ENCODE measurements at places on chromosomes 2 and 18. TPM values are rescaled to one million over a fixed set of nuclear protein-coding genes. Genes with fewer than 3 reads are reported as not detected.

- H3K4me1 ChIP-seq: no peaks in the 10 kb centered on the region
- H3K36me3 ChIP-seq: peaks cover 79% of the 10 kb centered on the region
- no peaks in the 10 kb centered on the region for H3K27me3 ChIP-seq
Measured at GRCh38 chr2:61214171-61214570, 52.2 kb downstream of the C2orf74 start.

- DNase-seq: no peak
- H3K4me1 ChIP-seq: no peaks in the 10 kb centered on the region
- H3K4me3 ChIP-seq: no peak overlapping the region
- no peaks in the 10 kb centered on the region for H3K27me3 ChIP-seq
- no peak overlapping the region for H3K27ac ChIP-seq
Measured at GRCh38 chr2:206457188-206457634, 13.9 kb downstream of the ADAM23 start.

DNA sequence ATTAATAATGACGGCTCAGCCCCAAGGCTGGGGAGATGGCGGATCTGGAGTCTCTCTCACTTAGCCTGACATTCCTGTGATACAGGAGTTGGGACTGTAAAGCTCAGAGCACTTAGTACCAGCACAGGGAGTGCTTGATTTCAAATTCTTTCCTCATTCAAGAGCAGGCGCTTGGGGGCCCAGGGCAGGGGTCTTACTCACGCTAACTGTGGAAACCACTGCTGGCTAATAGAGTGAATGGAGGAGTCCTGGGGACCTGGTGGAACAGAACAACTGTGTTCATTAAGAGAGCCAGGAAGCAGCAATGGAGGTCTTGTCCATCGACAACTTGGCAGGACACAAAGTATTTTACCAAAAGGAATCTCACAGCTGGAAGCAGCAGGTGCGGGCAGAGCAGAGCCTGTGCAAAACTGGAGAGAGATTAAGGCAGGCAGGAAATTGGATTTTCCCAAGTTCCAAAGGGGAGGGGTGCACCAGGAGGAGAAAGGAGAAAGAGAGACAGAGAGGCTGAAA, 358.9 kb downstream of the TNS1 start:
- peaks cover 3% of the 10 kb centered on the region for H3K4me1 ChIP-seq
- H3K4me3 ChIP-seq: no peak overlapping the region

DNA sequence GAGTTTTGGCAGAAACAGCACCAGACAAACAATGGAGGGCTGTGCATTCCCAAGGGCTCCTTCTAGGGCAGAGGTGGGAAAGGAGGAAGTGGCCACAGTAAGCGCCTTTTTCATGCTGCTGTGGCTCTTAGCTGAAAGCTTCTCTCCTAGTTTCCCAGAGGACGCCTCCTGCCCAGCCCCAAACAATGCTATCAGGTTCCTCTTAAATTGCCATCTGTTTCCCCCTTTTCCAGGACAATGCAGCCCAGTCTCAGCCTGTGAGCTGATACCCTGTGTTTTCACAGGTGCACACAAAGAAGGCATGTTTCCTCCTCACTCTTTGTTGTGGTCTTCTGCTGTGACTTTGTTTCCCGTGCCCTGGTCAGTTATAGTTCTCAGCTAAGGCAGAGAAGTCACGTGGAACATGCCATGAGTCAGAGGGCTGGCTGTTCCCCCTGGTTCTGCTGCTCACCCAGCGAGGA, 5.4 kb upstream of the FAM124B start:
- no peaks in the 10 kb centered on the region for H3K4me1 ChIP-seq
- H3K27me3 ChIP-seq: no peaks in the 10 kb centered on the region
- H3K4me3 ChIP-seq: no peak overlapping the region
- no peak overlapping the region for H3K27ac ChIP-seq
- DNase-seq: no peak

- H3K36me3 ChIP-seq: no peaks in the 10 kb centered on the region
- H3K4me1 ChIP-seq: no peaks in the 10 kb centered on the region
- H3K27ac ChIP-seq: no peak overlapping the region
- H3K4me3 ChIP-seq: no peak overlapping the region
- H3K27me3 ChIP-seq: no peaks in the 10 kb centered on the region
Measured at GRCh38 chr2:148507970-148508369, 136.6 kb upstream of the EPC2 start.

GRCh38 chr2:47312491-47312850, 90.5 kb upstream of the MSH2 start:
- H3K4me3 ChIP-seq: no peak overlapping the region
- H3K4me1 ChIP-seq: peaks cover 13% of the 10 kb centered on the region
- H3K27me3 ChIP-seq: peaks cover 46% of the 10 kb centered on the region
- H3K27ac ChIP-seq: no peak overlapping the region
- DNase-seq: no peak

DNA sequence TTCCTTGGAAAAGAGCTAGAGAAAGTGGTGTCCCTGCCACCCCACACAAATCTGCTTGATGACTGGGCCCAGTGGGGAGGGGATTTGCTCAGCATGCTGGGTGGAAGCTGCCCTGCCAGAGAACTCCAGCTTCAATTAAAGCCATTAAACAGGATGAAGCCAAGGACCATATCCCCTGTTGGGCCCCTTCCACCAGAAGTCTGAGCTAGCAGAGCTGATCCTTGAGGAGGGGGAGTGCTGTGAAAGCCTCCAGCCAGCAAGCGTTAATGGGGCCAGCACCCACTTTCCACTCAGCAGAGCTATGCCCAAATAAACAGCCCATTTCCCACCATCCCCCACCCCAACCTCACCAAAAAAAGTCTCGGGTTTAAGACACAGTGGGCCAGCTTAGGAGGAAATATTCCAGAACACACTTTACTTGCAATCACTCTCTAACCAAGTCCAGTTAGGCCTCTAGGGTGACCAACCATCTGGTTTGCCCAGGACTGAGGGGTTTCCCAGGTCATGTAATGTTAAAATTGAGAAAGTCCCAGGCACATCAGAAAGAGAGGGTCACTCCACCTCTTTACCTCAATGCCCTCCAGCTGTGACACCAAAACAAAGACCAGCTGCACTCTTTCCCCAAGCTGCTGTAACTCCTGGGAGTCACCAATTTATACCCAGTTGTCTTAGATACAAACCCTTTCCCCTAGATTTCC, 132.3 kb downstream of the FOXI3 start:
- peaks cover 17% of the 10 kb centered on the region for H3K4me1 ChIP-seq
- no peak for DNase-seq
- H3K4me3 ChIP-seq: no peak overlapping the region
- H3K36me3 ChIP-seq: no peaks in the 10 kb centered on the region
- H3K27ac ChIP-seq: no peak overlapping the region

- no peaks in the 10 kb centered on the region for H3K27me3 ChIP-seq
- DNase-seq: no peak
- H3K4me3 ChIP-seq: no peak overlapping the region
Measured at GRCh38 chr2:106011380-106011779, 182.7 kb downstream of the UXS1 start.

DNA sequence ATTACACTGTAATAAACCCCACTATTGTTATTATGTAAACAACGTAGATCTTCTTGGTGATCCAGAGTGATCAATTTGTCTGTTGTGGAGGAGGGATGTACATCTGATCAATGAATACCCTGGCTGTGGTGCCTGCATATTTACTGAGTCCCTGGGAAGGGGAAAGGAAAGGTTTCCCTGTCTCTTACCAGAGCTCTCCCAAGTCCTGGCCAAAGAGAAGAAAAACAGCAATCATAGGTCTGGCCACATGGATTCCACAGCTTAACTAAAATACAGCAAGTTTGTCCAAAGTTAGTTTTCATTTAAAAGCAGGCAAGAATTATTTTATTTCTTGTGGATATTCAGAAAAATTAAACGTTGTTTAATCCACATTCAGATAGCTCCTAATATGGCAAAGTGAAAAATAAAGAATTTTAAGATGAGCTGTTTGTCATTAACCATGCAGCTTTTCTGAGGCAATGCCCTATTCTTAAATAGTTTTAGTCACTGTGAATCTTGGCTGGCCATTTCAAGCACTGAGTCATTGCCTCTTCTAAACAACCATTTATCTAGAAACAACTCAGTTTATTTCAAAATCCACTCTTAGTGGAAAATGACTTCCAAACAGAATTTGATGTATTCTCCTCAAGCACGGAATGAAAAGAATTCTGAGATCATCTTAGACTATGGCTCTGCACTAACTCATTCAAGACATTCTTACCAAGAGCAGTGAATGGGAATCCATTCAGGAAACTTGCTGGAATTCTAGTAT, 1004.4 kb upstream of the CDH2 start:
- H3K27me3 ChIP-seq: no peaks in the 10 kb centered on the region
- H3K4me3 ChIP-seq: no peak overlapping the region
- H3K4me1 ChIP-seq: peaks cover 5% of the 10 kb centered on the region
- H3K36me3 ChIP-seq: no peaks in the 10 kb centered on the region

- no peak overlapping the region for H3K27ac ChIP-seq
- no peak for DNase-seq
- no peak overlapping the region for H3K4me3 ChIP-seq
- H3K27me3 ChIP-seq: no peaks in the 10 kb centered on the region
- no peaks in the 10 kb centered on the region for H3K36me3 ChIP-seq
Measured at GRCh38 chr2:14418115-14418514, 214.4 kb upstream of the LRATD1 start.

GRCh38 chr2:65215946-65216345, 11.7 kb upstream of the ACTR2 start:
- no peaks in the 10 kb centered on the region for H3K27me3 ChIP-seq
- H3K27ac ChIP-seq: no peak overlapping the region
- H3K36me3 ChIP-seq: no peaks in the 10 kb centered on the region
- H3K4me1 ChIP-seq: no peaks in the 10 kb centered on the region
- no peak overlapping the region for H3K4me3 ChIP-seq
- no peak for DNase-seq

DNA sequence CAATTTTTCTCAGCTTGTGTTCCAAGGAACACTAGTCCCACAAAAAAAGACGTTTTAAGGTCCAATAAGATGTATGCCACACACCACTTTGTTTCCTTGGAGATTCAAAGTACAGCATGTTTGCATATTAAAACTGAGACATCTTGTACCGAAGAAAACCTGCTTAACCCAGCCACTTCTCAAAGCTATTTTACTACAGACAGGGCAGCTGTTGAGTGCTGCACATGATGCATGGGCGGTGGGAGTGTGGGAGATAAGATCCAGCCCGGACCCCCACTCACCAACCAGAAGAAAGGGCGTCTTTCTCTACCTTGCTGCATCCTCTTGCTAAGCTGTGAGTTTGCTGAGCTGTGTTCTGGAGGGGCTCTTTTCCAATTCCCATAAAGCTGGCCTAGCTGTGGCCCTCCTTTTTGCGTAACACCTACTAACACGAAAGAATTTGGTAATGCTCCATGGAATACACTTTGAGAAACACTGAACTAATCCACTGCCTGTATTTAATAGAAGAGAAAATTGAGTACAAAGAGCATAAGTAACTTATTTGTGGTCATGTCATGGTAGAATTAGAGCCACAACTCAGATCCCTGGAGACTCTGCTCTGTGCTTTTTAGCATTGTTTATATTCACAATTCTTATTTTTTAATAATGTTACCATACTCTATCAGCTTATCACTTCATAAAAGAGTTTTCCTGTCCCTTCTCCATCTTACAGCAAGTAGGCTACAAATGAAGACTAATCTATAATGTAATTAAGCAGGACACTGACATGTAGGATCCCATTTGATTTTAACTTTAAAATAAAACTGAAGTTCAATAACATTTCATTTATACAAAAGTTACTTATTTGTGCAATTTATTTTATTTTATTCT, 90.0 kb downstream of the PLEKHM3 start:
- no peak overlapping the region for H3K4me3 ChIP-seq
- peaks cover 6% of the 10 kb centered on the region for H3K4me1 ChIP-seq
- no peak for DNase-seq
- no peaks in the 10 kb centered on the region for H3K27me3 ChIP-seq
- no peak overlapping the region for H3K27ac ChIP-seq

GRCh38 chr2:111042772-111043771, 77.6 kb upstream of the BCL2L11 start:
- H3K4me3 ChIP-seq: no peak overlapping the region
- H3K27me3 ChIP-seq: no peaks in the 10 kb centered on the region
- no peaks in the 10 kb centered on the region for H3K4me1 ChIP-seq

- H3K27me3 ChIP-seq: no peaks in the 10 kb centered on the region
- DNase-seq: no peak
- no peaks in the 10 kb centered on the region for H3K36me3 ChIP-seq
- H3K4me1 ChIP-seq: peaks cover 5% of the 10 kb centered on the region
- no peak overlapping the region for H3K27ac ChIP-seq
Measured at GRCh38 chr2:226970362-226970761, 134.5 kb downstream of the RHBDD1 start.

DNA sequence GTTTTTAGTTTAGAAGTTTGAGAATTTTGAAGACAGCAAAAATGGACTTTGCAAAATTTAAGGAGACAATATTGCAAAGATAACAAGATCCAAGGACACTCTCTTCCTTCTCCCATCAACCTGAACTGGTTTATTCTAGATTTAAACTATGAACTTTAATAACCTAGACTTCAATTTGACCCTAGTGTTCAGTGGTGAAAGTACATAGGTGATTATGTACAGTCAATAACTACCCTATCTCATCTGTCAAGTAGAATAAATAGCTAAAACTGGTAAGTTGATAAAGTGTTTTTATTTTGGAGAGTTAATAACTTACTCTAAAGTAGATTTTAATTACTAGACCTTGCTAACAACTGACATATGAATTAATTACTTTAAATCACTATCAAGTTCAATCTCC, 52.9 kb upstream of the NFE2L2 start:
- DNase-seq: no peak
- H3K27me3 ChIP-seq: no peaks in the 10 kb centered on the region
- no peak overlapping the region for H3K4me3 ChIP-seq
- no peaks in the 10 kb centered on the region for H3K36me3 ChIP-seq
- no peak overlapping the region for H3K27ac ChIP-seq
- no peaks in the 10 kb centered on the region for H3K4me1 ChIP-seq

DNA sequence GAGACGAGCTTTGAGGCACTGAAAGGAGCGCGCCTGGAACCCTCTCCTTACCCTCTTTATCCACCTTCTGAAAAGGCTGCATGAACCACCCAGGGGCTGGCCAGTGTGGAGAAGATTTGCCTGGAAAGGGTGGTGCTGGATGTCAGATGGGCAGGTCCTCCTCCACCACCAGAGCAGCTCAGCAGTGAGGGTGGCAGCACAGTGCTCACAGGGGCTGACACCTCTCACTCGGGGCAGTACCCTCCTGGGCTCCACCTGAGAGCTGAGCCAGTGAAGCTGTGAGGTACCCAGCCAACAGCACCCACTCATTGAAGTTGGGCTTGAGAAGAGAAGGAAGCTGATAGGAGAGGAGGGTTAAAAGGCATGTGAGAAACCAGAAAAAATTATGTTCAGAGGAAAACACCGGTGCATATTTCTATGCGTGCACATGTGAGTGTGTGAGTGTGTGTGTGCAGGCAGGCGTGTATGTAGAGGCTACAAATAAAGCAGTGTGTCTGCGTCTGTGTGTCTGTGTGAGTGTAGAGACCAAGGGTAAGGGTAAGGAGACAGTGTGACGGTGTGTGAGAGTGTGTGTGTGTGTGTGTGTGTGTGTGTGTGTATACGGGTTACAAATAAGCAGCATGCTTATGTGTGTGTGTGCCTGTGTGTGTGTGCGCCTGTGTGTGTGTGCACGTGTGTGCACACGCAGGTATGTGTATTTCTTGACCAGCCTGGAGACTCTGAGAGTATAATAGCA, 40.7 kb downstream of the TEX44 start:
- no peaks in the 10 kb centered on the region for H3K36me3 ChIP-seq
- no peaks in the 10 kb centered on the region for H3K27me3 ChIP-seq
- no peaks in the 10 kb centered on the region for H3K4me1 ChIP-seq

Gene SP140
- total RNA-seq: 0.32 TPM

Gene ALPI
- not detected for total RNA-seq

Gene CRYBA2
- total RNA-seq: 1.3 TPM

Gene DSG1
- total RNA-seq: not detected

Gene SCG2
- not detected for total RNA-seq

Gene CNDP1
- not detected for total RNA-seq

Gene IL36A
- total RNA-seq: not detected

Gene GREB1
- total RNA-seq: 106 TPM

Gene EGR4
- total RNA-seq: 0.15 TPM

Gene VIL1
- 83.1 TPM for total RNA-seq

Gene FTCDNL1
- 2.0 TPM for total RNA-seq

All from endodermal cell (in vitro differentiated cells).